ENCODE measurements at places on chromosomes 4 and X.

GRCh38 chr4:30380404-30380998, 339.7 kb upstream of the PCDH7 start:
- no peak for DNase-seq

DNA sequence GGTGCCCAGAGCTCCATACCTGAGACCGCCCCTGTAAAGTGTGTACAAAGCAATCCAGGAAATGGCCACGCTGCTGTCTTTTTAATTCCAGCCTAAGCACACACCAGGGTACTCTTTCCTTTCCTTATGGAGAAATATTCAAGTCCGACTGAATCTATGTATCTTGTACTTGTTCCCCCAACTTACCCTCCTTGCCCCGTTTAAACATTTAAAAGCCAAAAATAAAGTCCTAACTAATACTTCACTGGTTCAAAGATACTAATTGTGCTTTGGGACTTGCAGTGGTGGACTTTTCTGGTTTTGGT, 731 bp upstream of the AMMECR1 start:
- DNase-seq, result no peak

- DNase-seq, result no peak
Measured at GRCh38 chr4:133146574-133147241, 2.4 kb upstream of the PCDH10 start.

DNA sequence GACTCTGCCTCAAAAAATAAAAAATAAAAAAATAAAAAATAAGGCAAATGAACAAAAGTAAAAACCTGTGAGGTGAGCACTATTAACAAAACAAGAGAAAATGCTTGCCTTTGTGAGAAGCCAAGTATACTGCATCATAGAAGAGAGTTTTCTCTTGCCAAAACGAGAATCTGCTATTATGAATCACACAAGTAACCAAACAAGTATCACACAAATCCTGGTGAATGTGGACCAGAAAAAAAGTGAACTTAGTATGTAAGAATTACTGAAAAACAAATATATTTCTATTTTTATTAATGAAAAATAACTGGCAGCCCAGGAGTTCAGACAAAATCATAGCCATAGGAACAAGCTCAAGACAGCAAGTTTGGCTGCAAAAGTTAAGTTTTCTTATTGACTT, 193.5 kb downstream of the PDGFC start:
- DNase-seq, result no peak

- DNase-seq, result no peak
Measured at GRCh38 chr4:153816542-153816941, 27.7 kb upstream of the SFRP2 start.

- DNase-seq, result no peak
Measured at GRCh38 chr4:111632641-111633151, 512.6 kb upstream of the FAM241A start.

DNA sequence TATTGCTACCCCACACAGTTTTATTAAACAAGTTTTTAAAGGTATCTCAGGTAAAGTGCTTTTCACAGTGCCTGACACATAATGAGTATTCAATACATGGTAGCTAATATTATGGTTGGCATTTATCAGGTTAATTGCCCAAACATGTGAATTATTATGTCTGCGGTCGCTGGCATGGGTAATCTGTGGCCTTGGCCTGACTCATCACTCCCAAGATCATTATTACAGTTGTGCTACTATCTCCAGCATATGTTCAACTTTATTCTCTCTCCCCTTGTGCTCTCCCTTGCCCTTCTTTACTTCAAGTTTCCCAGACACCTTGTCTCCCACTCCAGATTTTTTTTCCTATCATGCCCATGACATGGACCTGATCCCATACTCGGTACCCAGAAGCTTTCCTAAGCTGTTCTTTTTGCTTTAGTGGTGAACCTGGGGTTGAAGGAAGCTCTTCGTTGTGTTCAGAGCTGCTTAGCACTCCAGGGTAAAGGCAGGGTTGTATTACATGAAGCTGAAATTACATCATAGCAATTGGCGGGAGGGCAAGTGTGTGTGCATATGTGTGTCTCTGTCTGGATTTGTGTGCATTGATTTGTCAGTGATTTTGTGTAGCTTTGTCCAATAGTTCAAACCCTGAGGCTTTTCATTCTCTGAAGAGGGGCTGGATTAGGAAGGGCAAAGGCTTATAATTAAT, 176.5 kb upstream of the NRK start:
- no peak for DNase-seq

DNA sequence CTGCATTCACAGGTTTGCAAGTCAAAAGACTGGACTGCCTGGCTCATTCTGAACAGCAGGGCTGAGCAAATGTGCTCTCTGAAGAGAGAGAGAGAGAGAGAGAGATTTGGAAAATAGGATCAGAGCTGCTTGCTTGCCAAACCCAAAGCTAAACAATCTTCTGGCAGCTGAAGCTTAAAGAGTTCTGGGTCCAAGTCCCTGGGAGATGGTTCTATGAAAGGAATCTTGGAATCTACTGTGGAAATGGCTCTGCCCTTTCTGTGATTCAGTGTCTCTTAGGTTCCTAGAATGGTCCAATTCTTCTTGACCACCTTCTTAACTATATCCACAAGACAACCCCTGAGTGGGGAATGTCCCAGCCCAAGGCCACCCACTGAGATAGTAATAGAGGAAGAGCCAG, 66.1 kb upstream of the EFNB1 start:
- no peak for DNase-seq

DNA sequence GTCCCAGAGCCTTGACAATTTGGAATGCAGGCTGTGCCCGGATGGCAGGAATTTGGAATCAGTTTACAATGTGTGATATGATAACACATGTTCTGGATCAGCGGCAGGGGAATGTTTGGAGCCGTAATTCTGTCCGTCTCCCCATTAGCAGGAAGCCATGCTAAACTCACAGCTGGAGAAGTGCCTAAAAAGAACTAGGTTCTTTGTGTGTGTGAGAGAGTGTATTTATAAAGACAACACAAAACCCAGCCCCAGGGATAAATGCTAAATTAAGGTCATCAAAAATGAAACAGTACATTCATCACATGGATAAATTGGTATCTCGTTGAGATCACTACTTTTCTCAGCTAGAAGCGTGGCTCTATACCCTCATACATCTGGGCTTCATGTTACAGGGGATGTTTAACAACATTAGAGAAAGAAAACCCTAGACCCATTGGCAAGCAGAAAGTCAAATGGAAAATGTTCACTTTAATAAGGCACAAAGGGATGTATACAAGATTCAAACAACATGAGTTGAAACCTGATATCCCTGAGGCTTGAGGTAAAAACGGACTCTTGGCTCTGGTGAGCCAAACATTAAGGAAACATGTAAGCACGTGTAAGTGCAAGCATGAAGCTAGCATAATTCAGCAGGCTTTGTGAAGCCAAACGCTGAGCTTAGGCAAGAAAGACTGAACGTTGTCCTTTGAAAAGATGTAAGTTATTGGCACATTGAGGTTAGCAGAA, 18.0 kb upstream of the TMEM131L start:
- DNase-seq, result no peak
